ENCODE measurements at places on chromosomes 4 and X.
A peak's percentile ranks its signal among the peaks of the same experiment; 100 is the strongest.

- DNase-seq = no peak
These were observed 113.3 kb upstream of the ATP6AP2 start for GRCh38 chrX:40467454-40467853.

DNA sequence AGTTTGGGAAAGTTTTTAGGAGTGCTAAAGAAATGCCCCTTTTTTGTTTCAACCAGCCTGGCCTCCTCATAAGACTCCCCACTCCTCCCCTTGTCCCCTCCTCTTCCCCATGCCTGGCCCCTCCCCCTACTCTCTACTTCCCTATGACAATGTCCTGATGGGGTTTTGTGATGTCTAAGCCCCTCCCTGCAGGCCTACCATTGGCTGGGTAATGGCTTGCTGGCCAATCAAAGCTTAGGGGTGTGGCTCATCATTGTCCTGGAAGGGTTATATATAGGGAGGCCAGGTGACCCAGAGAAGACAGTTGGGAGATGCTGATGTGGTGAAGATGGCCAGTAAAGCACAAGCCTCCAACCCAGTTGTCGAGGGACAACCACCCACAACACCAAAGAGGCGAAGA, 48.2 kb upstream of the PASD1 start:
- no peak for DNase-seq

- DNase-seq = peak; percentile 66
These were observed 19.5 kb downstream of the UTP14A start for GRCh38 chrX:129925305-129926092.

GRCh38 chr4:116880625-116881024, 204.8 kb downstream of the TRAM1L1 start:
- DNase-seq = no peak
